ENCODE measurements at places on chromosomes 11 and 22.

- DNase-seq = no peak
These were observed 109.7 kb downstream of the DCDC1 start for GRCh38 chr11:31259797-31260196.

GRCh38 chr22:25182131-25183110 lies 17.2 kb upstream of the CRYBB3 start:
- DNase-seq = no peak

DNA sequence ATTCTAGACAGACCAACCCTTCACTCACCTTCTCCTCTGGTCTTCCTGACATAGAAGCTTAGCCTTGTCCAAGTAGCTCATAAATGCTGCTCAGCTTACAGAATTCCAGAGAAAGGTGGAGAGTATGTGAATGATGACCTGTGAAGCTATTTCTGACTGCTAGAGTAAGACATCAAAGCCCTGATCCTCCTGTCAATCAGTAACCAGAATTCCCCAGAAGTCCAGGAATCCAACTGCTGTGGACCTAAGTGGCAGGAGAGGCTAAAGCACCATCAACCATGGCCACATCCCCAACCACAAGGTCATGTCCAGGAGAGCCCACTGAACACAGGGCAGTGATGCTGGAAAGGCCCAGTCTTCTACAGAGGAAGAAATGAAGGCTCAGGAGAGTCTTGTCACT lies 2.6 kb downstream of the OR51G2 start:
- no peak for DNase-seq

GRCh38 chr11:93564895-93565294 lies 21.7 kb upstream of the SMCO4 start:
- no peak for DNase-seq

DNA sequence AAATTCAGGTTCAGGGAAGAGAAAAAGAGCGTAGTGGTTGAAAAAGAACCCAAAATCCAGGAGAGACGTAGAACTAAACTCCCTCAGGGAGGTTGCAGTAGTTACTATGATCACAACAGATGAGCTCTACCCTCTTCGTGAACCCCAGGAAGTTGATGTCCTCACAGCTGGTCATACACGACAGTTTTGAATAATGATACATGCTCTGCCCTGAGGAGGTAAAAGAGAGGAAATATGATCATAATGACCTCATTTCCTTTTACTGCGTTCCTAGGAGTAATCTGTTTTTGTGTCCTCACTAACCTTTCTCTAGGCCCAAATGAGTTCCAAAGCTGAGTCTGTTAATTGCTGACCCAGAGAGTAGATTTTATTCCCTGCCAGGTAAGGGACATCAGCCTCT lies 1.3 kb downstream of the PATE2 start:
- DNase-seq = no peak

- no peak for DNase-seq
These were observed 787.6 kb downstream of the BRD1 start for GRCh38 chr22:49040111-49040510.

- DNase-seq = no peak
These were observed 494.6 kb upstream of the FAT3 start for GRCh38 chr11:91730057-91730456.

DNA sequence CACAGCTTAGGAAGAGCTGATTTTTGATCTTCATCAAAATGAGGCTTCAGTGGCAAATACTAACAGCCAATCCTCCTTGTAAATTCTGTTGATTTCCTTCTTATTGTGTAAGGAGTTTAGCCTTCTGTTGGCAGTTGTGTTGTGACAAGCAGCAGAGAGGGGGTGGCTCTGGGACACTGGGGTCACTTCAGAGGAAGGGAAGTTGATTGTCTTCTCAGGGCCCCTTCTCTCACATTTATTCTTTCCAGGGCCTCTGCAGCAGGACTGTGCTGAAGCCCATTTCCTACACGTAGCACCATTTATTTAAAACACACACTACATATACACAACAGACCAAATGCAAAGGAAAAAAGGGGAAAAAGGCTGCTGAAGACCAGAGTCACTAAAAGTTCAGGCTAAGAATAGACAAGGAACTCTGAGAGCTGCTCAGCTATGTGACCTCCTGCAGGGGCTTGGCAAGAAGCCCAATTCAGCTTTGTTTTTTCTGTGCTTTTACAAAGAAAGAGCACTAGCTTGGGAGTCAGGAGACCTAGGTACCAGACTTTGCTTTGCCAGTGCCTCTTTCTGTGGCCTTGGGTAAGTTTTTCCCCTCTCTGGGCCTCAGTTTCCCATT lies 28.3 kb upstream of the UPB1 start:
- DNase-seq = no peak

DNA sequence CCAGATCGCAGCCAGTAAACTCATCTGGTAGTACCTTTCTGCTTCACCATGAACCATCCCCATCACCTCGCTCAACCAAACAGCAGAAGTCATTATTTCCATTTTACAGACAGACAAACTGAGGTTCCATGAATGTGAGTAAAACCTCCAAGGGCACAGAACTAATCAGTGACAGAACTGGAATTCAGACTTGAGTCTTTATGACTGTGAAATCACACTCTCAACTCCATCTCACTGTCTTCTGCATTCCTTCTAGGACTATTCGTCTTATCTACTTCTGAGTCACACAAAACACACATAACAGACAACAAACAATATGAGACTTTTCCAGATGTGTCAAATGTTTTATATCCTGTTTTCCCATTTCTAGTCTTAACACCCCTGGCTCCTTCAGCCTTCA lies 9.3 kb upstream of the NUP50 start:
- DNase-seq = no peak

DNA sequence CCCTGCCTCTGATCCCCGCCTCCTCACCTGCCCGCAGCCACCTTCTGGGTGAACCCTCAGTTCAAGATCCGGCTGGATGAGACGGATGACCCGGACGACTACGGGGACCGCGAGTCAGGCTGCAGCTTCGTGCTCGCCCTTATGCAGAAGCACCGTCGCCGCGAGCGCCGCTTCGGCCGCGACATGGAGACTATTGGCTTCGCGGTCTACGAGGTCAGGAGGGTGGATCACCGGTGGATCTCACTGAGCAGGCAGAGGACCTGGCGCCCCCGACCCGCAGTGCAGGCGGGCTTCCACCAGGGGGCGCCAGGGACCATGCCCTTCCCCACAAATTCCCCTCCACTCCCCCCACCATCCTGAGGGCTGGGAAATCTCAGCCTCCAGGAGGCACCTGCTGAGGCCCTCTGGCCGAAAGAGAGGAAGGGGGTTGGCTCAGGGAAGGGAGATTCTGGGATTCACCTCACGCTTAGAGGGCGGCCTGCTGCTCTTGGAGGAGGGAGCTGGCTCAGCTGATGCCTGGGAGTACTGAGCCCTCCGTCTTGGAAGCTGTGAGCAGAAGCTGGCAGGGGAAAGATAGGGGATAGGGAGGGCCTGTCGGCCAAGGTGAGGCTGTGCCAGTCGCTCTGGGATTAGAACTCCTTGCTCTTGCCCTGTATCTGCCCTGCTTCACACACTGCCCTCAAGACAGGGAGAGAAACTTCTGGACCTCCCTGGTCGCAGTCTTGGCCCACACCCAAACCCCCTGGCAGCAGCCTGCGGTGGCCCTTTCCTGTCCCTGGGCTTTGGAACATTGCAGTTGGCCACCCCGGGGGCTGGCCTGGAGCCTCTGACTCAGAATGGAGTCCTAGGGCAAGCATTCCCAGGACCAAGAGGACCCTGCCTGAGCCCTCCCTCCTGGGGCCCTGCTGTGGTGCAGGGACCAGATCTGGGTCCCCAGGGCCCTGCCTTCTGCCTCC lies 23.2 kb downstream of the CAPN1 start:
- DNase-seq = no peak

GRCh38 chr22:23395530-23396361 lies 184.3 kb downstream of the IGLL1 start:
- DNase-seq = no peak

GRCh38 chr11:99098258-99098657 lies 77.5 kb downstream of the CNTN5 start:
- no peak for DNase-seq

DNA sequence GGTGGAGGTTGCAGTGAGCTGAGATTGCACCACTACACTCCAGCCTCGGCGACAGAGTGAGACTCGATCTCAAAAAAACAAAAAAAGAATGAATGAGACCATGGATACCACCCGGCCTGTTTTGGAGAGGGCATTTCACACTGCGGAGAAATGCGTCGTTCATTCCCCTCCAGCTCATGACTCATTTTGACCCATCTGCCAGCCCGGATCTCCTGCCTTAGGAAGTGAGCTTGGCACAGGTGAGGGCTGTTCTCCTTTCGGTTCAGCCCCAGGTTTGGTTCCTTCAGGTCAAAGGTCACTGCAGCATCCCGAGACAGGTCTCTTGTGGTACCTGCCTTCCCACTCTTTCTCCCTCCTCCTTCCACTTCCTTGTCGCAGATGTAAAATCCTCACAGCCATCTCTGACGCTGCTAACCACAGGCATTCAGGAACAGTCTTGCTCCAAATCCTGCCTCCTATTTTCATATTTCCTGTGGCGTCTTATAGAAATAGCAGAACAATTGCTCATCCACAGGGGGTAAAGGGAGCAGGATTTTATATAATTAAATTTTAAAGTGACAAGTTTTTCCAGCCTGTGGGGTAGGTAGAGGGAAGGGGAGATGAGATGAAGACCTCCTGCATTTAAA lies 517.9 kb downstream of the NTM start:
- no peak for DNase-seq

- no peak for DNase-seq
These were observed 12.3 kb upstream of the GNAZ start for GRCh38 chr22:23058063-23058462.

DNA sequence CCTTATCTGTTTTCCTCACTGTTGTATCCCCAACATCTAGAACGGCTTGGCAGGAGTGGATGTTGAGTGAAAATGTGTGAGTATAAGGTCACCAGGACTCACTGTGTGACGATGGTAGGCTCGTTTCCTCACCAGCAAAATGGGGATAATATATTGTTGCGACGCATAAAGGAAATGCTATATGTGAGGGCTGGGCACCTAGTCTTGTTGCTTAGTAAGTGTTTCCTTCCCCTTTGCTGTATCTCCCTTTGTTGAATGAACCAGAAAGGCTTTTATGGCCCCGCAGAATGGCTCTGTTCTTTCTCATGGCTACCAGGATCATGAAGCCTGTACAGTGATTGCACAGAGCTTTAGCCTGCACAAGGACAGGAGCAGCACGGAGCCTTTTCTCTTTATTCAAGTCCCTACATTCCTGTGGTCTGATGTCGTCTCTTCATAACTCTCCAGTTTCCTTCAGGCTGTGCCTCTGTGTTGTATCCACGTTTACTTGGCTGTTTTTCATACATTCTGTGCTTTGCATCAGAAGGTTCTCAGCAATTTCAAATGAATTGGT lies 5.4 kb downstream of the TNRC6B start:
- no peak for DNase-seq

GRCh38 chr11:133723056-133723455 lies 122.3 kb downstream of the SPATA19 start:
- DNase-seq = no peak

GRCh38 chr11:17927041-17927440 lies 85.8 kb downstream of the SERGEF start:
- no peak for DNase-seq

DNA sequence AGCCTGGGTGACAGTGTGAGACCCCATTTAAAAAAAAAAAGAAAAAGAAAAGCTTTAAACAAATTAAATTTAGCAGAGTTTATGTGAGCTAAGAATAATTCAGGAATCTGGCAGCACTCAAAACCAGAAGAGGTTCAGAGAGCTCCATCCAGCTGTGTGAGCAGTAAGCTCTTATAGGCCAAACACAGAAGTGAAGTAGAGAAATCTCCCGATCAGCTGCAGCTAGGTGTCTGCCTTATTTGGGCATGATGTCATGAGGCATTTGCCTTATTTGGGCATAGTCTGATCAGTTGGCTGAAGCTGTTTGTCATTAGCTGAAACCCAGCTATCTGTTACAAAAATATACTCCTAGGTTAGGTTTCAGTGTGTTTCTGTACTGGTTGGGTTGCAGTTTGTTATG lies 8.2 kb downstream of the MS4A15 start:
- DNase-seq = no peak

- no peak for DNase-seq
These were observed 40.0 kb downstream of the TENM4 start for GRCh38 chr11:79400717-79401330.

DNA sequence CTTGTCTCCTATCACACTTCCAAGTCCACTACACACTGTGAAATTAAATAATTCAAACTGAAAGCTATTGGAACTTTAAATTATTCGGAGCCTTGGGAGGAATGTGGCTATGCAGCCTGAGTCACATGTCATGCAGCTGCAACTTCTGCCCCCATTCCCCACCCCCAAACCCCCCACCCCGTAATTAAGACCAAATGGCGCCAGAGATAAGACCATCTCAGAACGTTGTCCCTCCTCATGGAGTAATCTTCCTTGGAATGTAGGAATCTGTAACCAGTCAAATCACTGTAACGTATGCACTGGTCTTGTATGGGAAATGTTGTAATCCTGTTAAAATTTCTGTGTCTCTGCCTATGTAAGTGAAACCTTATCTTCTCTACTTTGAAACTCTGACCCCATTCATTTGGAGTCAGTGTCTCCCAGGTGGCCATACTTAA lies 37.0 kb downstream of the GAB2 start:
- no peak for DNase-seq

- no peak for DNase-seq
These were observed 103.7 kb downstream of the CD44 start for GRCh38 chr11:35242412-35243242.

- DNase-seq = no peak
These were observed 57.5 kb downstream of the RPUSD4 start for GRCh38 chr11:126153972-126154371.

GRCh38 chr11:122804796-122805195 lies 33.5 kb upstream of the CRTAM start:
- no peak for DNase-seq

DNA sequence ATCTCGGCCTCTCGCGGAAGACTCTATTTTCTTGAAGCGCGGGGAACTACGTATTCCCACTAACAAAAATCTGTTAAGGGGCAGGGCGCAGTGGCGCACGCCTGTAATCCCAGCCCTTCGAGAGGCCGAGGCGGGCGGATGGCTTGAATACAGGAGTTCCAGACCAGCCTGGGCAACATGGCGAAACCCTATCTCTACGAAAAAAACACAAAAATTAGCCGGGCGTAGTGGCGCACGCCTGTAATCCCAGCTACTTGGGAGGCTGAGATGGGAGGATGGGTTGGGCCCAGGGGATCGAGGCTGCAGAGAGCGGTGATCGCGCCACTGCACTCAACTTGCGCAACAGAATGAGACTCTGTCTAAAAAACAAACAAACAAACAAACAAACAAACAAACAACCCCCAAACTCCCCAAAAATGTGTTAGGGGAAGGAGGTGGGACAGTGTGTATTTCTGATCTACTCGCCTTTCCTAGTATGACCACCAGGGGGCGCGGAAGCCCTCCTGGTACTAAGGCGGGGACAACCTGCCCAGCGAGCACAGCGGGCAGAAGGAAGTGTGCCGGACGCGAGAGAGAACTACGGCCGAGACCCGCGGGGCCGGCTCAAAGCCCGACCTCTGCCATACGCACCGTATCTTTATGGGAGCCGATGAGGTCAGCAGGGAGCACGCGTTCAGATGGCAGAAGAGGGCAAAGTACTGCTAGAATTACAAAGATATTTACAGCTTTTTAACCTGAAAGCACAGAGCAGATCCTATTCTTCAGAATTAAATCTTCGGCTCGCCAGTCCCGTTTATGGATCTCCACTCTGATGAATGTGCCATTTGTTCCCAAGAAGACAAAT lies 1.3 kb upstream of the STX3 start:
- peak; percentile 8 for DNase-seq

- no peak for DNase-seq
These were observed 11.8 kb downstream of the TBC1D10A start for GRCh38 chr22:30314915-30315314.
